ENCODE measurements at places on chromosomes 3 and 15.

DNA sequence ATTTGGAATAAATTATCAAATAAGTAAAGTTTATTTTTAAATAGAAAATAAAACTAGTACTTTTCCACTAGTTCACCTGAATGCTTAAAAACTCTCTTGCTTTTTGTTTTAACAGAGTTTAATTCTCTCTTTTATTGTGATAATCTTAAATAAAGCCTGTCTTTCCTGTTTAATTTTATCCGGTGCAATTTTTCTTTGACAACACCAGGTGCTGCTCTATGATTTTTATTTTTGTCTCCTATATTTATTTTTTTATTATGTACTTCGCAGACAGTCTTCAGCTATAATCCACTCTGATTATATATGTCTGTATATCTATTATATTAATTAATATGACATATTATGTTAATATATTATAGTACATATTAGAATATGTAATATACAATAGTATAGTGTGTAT, 1293.0 kb upstream of the EPHA6 start:
- no peak for DNase-seq

GRCh38 chr3:100463002-100463401, 29.4 kb upstream of the TMEM45A start:
- peak; percentile 67 for DNase-seq

DNA sequence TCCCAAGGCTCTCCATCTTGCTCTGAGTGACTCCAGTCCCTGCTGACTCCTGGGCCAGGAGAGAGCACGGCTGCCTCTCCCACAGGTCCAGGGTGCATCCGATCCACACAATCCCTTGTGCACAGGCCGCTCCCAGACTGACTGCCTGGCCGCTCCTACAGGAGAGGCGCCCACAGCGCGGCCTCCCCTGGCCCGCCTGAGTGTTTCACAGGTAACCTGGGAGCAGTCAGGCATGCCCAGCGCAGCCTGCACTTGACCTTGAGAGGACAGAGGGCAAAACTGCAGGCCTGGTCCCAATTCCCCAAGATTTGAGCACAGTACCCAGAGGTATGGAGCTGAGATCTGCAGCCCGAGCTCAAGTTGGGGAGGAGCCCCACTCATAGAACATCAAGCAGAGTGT, 490.2 kb downstream of the CNTN6 start:
- DNase-seq, result no peak

- DNase-seq, result no peak
Observed at GRCh38 chr3:108380128-108380795, 83.9 kb downstream of the HHLA2 start.

DNA sequence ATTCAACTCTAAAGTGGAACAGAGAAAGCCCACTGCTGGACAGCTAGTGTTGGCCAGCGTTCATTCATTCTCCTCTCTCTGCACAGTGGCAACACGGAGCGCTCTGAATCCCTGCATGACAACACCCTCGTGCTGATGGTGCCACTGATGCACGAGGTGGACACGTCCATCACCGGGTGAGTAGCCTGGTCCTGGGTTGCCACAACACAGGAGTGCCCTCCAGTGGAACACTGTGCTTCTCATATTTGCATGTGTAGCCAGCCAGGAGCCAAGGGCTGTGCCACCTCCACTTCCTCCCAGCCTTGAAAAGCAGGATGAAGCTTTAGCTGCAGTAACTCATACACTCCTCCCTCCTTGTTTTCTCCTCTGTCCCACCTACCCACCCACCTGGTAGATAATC, 120.0 kb upstream of the CTDSPL start:
- peak; percentile 40 for DNase-seq
